ENCODE measurements at places on chromosomes 12 and 14. TPM values are rescaled to one million over a fixed set of nuclear protein-coding genes. Genes with fewer than 3 reads are reported as not detected.

Gene CCDC197
- total RNA-seq, result not detected

DNA sequence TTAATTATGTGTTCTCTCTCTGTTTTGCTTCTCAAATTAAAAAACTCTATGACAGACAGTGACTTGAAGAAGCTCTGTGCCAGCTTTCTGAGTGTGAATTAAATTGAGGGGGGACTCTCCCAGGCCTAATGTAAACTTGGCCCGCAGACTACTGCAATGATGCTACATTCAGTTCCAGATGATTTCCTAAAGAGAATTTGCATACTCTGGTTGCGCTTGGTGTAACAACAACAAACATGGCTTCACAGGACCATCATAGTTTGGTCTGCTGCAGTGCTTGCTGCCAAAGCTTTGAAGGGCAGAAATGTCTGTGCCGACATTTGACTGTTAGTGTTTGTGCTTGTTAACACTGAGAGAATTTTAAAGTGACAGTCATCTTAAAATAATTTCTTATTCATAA lies 25.0 kb downstream of the CFAP54 start:
- DNase-seq, result no peak

DNA sequence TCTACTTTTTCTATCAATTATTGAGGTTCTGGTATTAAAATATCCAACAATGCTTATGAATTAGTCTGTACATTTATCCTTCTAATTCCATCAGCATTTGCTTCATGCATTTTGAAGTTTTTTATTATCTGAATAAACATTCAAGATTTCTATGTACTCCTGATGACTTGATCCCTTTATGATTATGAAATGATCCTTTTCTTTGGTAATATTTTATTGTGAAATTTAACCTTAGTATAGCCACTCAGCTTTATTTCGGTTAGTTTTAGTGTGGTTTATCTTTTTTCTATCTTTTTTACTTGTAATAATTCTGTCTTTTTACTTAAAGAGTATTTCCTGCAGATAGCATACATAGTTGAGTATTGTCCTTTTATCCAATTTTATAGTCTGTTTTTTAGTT lies 106.6 kb downstream of the SNAPC1 start:
- DNase-seq, result no peak

GRCh38 chr12:80864046-80864735 lies 73.5 kb downstream of the LIN7A start:
- no peak for DNase-seq

Gene HAL
- total RNA-seq, result not detected

- DNase-seq, result no peak
Measured at GRCh38 chr12:20482491-20483054, 114.2 kb downstream of the PDE3A start.

GRCh38 chr12:124646385-124647230 lies 79.2 kb upstream of the NCOR2 start:
- no peak for DNase-seq

GRCh38 chr12:56565510-56566101 lies 44.0 kb downstream of the RBMS2 start:
- DNase-seq, result peak; percentile 43
